NCI-H2081 treated with DMSO at 0.1 percent for 48 hours (cell line): ENCODE measurements at places on chromosomes 1 and 21.

DNA sequence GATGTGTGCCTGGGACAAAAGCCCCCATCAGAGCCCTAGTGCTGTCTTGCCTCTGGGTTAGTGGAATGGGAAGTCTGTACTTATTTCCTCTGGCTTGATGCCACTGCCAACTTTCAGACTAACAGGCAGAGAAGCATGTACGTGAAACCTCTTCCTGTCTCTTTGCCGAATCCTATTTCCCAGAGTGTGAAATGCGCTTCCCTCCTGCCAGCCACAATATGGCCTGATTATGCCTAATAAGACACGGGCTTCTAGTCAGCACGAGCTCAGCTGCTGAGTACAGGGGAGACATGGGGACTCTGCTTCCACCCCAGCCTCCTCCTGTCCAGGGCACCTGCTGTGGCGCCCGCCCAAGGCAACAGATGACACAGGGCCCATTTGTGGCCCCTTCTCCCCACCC is 111.4 kb downstream of the KCND3 start:
- DNase-seq: no peak

DNA sequence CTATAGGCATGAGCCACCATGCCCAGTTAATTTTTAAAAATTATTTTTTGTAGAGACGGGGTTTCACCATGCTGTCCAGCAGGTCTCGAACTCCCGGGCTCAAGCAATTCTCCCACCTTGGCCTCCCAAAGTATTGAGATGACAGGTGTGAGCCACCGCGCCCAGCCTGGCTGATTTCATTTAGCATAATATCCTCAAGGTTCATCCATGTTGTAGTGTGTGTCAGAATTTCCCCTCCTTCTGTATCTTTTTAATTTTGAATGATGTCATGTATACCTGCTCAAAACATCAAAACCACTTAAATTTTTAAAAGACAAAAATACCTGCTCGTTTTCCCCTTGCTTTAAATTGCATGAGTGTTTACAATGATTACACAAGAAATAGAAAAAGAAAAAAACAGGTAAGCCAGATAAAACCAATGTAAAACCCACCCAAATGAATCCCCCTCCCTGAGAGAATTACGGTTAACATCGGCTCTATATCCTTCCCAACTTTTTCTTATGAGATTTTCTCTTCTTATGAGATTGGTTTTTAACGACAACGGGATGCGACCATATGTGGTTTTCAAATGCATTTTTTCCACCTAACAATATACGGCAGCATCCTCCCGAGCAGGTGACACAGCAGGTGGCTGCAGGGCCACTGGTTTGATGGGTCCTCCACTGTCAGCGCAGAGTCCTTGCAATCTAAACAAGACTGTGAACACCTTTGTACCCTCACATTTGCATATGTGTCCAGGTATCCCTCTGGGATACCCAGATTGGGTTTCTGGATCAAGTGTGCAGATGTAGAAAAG is 22.1 kb downstream of the IFFO2 start:
- no peak for DNase-seq

DNA sequence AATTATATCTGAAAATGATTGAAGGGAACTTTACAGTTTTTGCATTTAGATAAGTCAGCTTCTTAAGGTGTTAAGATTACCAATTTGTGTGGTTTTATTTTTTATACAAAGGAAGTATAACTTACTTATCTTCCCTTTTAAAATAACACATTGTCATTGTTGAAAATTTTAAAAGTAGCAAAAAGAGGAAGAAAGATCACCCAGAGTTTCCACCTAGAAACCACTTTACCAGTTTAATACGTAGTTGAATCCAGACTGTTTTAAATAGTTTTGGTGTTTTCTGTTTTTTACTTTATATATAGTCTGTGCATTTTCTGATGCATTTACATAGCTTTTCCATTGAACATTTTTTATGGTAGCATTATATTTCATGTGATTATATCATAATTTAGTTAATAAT is 6.1 kb downstream of the CCDC18 start:
- no peak for DNase-seq

GRCh38 chr1:194387531-194387930 is 1201.1 kb upstream of the B3GALT2 start:
- no peak for DNase-seq

DNA sequence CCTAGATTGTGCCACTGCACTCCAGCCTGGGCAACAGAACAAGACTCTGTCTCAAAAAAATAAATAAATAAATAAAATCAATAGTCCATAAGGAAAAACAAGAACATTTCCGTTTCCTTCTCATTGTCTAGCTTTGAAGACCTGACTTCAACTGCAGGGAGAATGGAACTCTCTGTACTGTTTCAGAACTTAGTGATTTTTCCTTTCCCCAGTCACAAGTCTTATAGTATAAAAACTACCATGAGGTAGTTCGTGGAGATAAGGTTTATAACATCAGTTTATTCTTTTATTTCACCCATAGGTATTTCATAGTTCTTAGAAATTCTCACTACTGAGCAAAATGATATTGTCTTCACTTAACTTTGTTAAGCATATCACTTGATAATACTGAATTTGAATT is 11.4 kb upstream of the RWDD3 start:
- DNase-seq: no peak

GRCh38 chr1:234879147-234880080 is 249.2 kb downstream of the TOMM20 start:
- DNase-seq: no peak

GRCh38 chr1:15952317-15953258 is 23.3 kb downstream of the ZBTB17 start:
- DNase-seq: no peak

GRCh38 chr1:235996048-235996785 is 68.7 kb downstream of the NID1 start:
- peak; percentile 26 for DNase-seq

GRCh38 chr1:60575326-60575977 is 501.9 kb upstream of the C1orf87 start:
- DNase-seq: no peak

GRCh38 chr1:89602871-89603404 is 30.0 kb upstream of the LRRC8C start:
- DNase-seq: no peak

- no peak for DNase-seq
Measured at GRCh38 chr1:19140465-19140864, 69.6 kb downstream of the UBR4 start.

DNA sequence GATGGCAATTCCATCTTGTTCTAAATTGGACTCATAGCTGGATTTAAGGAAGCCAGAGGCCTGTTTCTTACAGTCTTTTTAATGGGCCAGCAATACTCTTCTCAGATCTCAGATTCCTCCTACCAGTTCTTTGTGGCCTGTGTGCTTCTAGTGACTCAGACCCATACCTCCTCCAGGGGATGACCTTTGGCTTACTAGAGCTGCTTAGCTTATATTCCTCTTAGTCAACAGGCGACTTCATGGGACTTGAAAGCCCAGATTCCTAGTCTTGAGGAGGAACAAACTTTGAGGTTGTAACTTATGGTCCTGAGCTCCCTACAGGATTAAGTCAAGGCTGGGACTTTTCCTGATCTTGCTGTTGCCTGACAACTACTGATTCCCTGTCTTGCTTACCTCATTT is 12.4 kb upstream of the PAPPA2 start:
- no peak for DNase-seq

- DNase-seq: no peak
Measured at GRCh38 chr1:91779548-91780021, 106.4 kb downstream of the TGFBR3 start.

DNA sequence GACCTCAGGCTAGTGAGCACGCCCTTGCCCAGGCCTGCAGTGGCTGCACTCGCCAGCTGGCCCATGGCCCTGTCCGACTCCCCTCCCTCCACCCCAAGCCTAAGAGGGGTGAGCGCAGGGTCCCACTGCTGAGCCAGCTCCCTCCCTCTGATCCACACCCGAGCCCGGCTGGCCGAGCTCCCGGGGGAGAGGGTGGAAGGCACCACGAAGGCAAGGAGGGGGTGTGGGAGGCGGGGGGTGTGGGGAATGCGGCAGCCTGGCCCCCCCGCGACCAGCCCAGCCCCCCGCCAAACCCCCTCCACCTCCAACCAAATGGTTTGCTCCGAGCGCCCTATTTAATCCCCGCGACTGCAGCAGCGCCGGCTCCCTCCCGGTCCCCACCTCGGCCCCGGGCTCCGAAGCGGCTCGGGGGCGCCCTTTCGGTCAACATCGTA is at the start of gene CADM3:
CADM3 (plus strand) TSS at position 362 of the 434 bp plus-strand sequence. CDS start 151 bp downstream, outside the sequence.
- DNase-seq: no peak

DNA sequence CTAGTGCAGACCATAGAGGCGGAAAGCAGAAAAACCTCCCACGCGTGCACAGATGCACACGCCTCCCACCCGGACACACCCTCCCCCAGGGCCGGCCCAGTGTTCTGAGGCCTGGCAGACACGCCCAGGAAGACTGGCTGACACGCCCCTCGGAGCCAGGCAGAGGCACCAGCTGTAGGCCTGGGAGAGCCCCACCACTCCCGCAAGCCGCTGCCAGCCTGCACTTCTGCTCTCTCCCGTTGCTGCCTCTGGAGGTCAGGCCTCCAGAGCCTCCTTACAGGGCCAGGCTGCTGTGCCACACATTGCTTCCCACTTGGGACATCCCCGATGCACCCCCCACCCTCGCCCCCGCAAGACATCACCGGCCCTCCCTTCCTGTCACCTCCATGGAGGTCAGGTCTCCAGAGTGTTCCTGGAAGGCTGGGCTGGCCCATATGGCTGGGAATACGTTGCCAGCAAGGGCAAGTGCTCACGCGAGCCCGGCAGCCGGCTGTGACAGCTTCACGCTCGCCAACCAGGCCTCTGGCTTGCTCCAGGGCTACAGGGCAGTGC is 40.4 kb downstream of the CASZ1 start:
- no peak for DNase-seq

- DNase-seq: no peak
Measured at GRCh38 chr1:54558434-54559030, 10.5 kb downstream of the ACOT11 start.

- no peak for DNase-seq
Measured at GRCh38 chr1:7507285-7508019, 263.6 kb upstream of the VAMP3 start.

GRCh38 chr1:107545056-107545577 is 404.3 kb downstream of the NTNG1 start:
- DNase-seq: no peak

- no peak for DNase-seq
Measured at GRCh38 chr21:46003575-46004007, 22.0 kb downstream of the COL6A1 start.

DNA sequence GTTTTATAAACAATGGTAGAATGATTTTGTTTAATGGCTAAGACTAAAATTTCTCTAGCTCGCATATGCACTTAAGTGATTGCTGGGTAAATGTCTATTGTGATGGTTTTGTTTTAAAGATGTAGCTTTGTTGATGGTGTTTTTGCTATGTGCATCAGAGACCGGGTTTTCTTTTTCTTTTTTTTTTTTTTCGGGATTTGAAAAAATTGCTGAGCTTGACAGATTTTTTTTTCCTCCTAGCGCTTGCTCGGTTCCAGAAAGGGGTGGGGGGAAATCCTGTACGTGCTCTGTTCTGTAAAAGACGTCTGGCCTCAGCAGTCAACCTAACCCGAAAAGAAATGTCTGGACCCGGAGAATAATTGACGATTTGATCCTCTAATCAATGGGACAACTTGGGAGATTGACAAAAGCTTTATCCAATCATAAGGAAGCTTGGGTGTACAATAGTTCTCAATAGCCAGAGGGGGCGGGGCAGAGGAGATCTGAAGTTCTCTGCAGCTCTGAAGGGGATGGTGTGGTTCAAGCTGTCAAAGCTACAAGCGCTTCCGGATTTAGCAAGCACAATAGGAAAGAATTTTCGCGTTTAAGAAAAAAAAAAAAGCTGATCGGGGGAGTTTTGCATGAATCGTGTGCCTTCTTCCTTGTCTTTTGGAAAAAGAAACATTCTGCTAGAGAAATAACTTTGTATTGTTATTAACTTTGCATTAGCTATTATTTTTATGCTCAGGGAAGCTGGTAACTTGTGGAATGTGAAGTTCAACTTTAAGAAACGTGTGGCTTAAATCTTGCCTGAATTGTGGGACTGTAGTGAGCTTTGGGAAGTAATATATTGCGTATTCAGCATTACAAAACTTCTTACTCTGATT is 4.5 kb upstream of the NFIA start:
- peak; percentile 95 for DNase-seq

DNA sequence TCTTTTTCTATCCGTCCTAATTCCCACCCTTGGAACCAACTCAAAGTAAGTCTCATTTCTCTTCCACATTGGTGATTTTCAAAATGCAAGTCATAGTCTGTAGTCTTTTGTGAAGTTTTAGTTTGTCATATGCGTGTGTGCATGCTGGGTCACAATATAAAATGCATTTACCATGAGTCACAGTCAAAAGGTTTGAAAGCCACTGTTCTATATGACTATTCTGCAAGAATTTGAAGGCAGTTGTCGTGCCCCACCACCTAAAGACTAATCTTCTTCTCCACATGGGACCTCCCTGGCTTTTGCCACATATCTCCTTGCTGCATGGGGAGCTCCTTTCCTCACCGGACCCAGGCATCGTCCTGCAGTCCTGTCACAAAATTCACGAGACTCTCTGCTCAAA is 1.6 kb downstream of the STPG1 start:
- no peak for DNase-seq

GRCh38 chr1:17591814-17592430 is 52.4 kb downstream of the ARHGEF10L start:
- no peak for DNase-seq

DNA sequence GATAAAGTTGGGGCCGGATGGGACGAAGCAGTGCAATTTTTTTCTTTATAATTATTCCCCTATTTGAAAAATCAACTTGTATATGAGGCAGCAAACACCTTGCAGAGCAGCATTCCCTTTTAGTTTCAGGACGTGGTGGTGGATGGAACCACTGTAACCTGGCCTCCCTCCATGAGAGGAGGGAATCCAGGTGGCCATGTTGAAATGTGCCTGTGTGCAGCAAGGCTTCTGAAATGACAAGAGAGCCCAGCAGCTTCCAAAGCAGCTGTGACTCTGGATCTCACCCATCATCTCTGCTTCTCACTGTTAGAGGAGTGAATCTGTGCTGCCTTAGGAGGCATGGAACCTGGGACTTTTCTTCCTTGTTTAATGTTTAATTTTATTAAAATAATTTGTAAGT is 42.3 kb downstream of the NFIA start:
- DNase-seq: no peak

DNA sequence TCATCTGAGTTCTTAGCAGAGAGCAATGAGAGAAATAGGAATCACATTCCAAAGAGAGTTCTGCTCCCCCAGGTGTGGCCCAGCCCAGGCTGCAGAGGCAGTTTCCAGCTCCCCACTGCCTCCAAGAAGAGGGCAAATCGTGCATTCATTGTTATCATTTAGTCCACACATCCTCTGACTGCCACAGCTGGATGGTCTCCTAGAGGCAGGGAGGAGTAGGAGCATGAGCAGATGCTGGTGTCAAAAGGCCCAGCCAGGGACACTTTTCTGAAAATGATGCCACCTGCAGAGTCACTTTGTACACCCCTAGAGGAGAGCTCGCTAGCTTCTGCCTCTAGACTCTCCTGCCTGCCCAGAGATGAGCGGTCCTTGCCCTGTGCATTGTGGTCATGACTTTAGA is 33.6 kb upstream of the GNPAT start:
- DNase-seq: no peak

DNA sequence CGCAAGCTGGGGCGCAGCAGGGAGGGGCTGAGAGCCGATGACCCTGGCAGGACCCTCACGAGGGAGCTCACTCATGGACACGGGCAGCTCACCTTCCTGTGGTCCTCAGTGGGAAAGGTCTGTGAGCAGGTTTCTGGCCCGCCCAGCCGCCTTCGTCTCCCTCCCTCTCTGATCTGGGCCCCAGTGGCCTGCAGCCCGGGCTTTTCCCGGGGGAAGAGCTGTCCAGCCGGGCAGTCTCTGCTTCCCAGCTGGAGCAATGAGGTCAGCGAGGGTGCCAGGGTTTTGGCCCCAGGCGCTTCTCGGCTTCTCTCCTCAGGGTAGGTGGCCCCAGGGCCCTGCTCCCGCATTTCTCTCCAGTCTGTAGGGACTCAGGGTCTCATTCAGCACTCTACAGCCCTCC is 22.2 kb upstream of the ARHGEF16 start:
- no peak for DNase-seq
